Naive thymus-derived CD4-positive, alpha-beta T cell (primary cell): ENCODE measurements at places on chromosomes 12 and 14. TPM values are rescaled to one million over a fixed set of nuclear protein-coding genes. Genes with fewer than 3 reads are reported as not detected.

DNA sequence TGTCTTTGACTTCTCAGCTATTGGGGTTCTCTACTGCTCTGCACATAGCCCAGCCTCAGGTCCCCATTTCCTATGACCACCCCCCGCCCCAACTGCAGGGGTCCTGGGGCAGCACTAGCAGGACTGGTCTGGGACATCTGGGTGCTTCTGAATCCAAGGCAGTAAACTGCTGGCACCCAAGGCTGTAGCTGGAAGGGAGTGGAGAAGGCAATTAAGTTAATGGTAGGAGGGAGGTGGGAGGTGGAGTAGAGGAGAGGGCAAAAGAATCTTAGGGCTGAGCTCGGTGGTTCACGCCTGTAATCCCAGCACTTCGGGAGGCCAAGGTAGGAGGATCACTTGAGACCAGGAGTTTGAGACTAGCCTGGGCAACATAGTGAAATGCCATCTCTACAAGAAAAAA lies 11.5 kb downstream of the PLEK2 start:
- H3K27ac ChIP-seq, result no peak overlapping the region
- no peaks in the 10 kb centered on the region for H3K4me1 ChIP-seq
- no peaks in the 10 kb centered on the region for H3K27me3 ChIP-seq

DNA sequence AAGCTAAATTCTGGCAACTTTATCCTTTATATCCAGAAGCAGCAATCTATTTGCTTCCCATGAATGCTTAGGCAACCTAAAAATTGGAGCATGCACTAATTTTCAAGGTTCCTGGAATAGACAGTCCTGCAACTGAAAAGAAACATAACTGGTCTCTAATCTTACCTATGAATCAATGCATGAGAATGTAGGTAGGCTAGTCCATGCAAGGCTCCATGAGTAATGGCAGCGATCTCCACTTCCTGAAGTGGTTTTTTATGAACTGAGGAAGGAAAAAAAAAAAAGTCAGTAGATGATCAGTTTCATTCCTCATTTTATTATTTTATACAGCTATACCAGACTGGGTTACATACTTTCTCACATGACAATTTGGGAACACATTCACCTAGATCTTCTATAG lies 102.0 kb downstream of the PEBP1 start:
- H3K4me1 ChIP-seq, result no peaks in the 10 kb centered on the region
- no peak for DNase-seq

DNA sequence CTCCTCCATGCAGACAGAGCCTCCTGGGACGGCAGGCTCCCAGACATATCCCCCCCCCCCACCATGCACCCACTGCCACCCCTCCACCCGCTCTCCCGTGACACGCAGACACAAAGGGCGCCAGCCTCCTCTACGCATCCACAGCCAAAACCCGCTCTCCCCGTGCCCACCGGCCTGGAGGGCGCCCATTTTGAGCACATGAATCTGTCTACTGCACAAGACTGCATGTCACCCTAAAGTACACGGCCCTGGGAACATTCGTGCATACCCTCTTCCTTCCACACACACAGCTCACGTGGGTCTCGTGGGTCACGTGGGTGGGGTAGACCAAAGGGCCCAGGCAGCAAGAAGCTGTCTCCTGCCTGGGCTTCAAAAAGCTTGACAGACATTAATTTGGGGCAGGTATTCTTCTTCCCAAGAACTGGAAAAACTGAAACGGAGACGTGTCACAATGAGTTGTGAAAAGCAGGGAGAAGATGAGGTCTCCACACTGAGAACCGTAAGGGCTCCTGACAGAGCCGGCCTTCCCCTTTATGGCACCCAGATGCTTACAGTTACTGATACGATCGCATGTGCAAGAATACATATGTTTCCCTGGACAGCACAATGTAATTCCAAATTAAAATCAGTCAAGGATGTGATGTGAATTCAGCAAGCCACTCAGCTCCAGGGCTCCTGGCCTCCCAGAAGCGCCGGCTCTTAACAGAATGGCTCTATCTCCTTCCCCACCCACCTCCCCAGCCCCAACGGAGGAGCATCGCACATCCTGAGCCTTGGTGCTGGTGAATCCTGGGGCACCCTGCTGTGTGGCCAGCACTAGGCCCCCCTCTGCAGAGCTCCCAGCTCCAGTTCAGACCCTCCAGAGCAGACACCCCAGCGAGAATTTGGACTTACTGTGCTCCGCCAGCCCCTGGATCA lies 1.9 kb downstream of the TGFB3 start:
- no peak overlapping the region for H3K4me3 ChIP-seq
- no peak overlapping the region for H3K27ac ChIP-seq
- no peaks in the 10 kb centered on the region for H3K27me3 ChIP-seq

- H3K36me3 ChIP-seq, result no peaks in the 10 kb centered on the region
- no peak for DNase-seq
- H3K4me1 ChIP-seq, result peaks cover 4% of the 10 kb centered on the region
- peak within 1 kb of the TSS; percentile 57 for H3K4me3 ChIP-seq
- H3K27me3 ChIP-seq, result peaks cover 11% of the 10 kb centered on the region
These were observed at the start of gene FBLN5 for GRCh38 chr14:91947475-91948184. Gene FBLN5, minus strand, starts transcription at chr14:91947694. Its CDS starts 465 bp downstream, at chr14:91947229.

DNA sequence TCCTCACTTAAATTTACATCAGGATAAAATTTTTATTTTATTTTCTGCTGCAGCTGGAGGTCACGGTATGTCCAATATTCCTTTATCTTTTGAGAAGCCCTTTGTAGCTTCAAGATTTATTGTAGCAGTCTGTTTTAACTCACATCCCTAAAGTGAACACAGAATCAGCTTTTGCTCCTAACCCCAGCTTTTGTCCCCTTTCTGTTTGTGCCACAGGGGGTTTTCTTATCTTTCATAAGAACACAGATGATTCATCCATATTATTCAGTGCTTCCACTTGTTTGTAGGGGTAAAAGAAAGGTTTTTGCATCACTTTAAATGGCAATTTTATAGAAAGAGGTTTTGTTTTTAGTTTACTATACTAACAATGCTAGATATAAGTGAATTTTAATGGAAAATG lies 21.8 kb upstream of the PIK3C2G start:
- no peaks in the 10 kb centered on the region for H3K4me1 ChIP-seq
- H3K36me3 ChIP-seq, result no peaks in the 10 kb centered on the region
- no peaks in the 10 kb centered on the region for H3K27me3 ChIP-seq
- H3K27ac ChIP-seq, result no peak overlapping the region
- DNase-seq, result no peak

- H3K27me3 ChIP-seq, result no peaks in the 10 kb centered on the region
- H3K36me3 ChIP-seq, result no peaks in the 10 kb centered on the region
- DNase-seq, result no peak
- no peak overlapping the region for H3K4me3 ChIP-seq
These were observed 66.3 kb upstream of the ESRRB start for GRCh38 chr14:76309572-76310162.

GRCh38 chr14:94129758-94130414 lies 482 bp upstream of the IFI27L2 start:
- H3K27me3 ChIP-seq, result no peaks in the 10 kb centered on the region
- H3K4me3 ChIP-seq, result peak overlapping the region; percentile 84
- DNase-seq, result peak; percentile 43
- peak overlapping the region; percentile 65 for H3K27ac ChIP-seq

- DNase-seq, result no peak
- H3K36me3 ChIP-seq, result no peaks in the 10 kb centered on the region
- no peaks in the 10 kb centered on the region for H3K27me3 ChIP-seq
- H3K4me1 ChIP-seq, result no peaks in the 10 kb centered on the region
These were observed 305.7 kb upstream of the SSTR1 start for GRCh38 chr14:37901978-37902377.

- no peaks in the 10 kb centered on the region for H3K36me3 ChIP-seq
- H3K27me3 ChIP-seq, result no peaks in the 10 kb centered on the region
- H3K4me1 ChIP-seq, result no peaks in the 10 kb centered on the region
These were observed 18.9 kb downstream of the PLEKHH1 start for GRCh38 chr14:67551940-67552339.

GRCh38 chr12:127770118-127770517 lies 496.9 kb upstream of the TMEM132C start:
- no peak overlapping the region for H3K27ac ChIP-seq
- H3K4me3 ChIP-seq, result no peak overlapping the region
- no peaks in the 10 kb centered on the region for H3K36me3 ChIP-seq
- no peaks in the 10 kb centered on the region for H3K27me3 ChIP-seq
- H3K4me1 ChIP-seq, result no peaks in the 10 kb centered on the region
- no peak for DNase-seq

GRCh38 chr14:79278286-79278797 lies 933.0 kb downstream of the DIO2 start:
- H3K4me3 ChIP-seq, result no peak overlapping the region
- H3K27me3 ChIP-seq, result no peaks in the 10 kb centered on the region
- no peak for DNase-seq
- H3K27ac ChIP-seq, result no peak overlapping the region

GRCh38 chr14:55893705-55894104 lies 224.5 kb upstream of the PELI2 start:
- no peak for DNase-seq
- no peak overlapping the region for H3K4me3 ChIP-seq
- no peaks in the 10 kb centered on the region for H3K4me1 ChIP-seq
- no peak overlapping the region for H3K27ac ChIP-seq
- no peaks in the 10 kb centered on the region for H3K27me3 ChIP-seq

GRCh38 chr12:124573839-124574786 lies 6.7 kb upstream of the NCOR2 start:
- DNase-seq, result no peak
- H3K36me3 ChIP-seq, result no peaks in the 10 kb centered on the region
- H3K27ac ChIP-seq, result no peak overlapping the region

GRCh38 chr14:55721353-55721752 lies 141.3 kb downstream of the KTN1 start:
- H3K36me3 ChIP-seq, result no peaks in the 10 kb centered on the region
- no peak for DNase-seq
- no peak overlapping the region for H3K27ac ChIP-seq
- H3K27me3 ChIP-seq, result no peaks in the 10 kb centered on the region

DNA sequence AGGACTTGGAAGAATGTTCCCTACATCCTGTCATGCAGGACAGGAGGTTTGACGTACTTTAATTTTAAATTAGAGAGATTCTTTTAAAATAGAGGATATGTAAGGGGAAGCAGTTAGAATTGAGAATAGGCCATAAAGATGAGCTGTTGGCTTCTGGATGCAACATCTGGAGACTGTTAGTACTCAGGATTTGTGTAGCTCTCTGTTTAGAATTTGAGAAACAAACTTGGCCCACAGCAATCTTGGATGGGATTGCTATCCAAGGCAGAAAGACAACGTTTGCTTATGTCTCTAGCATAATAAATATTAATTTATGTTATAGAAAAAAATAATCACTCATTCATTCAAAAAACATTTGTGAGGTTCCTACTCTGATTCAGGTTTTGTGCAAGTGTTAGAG lies 398.4 kb upstream of the NOVA1 start:
- H3K27me3 ChIP-seq, result no peaks in the 10 kb centered on the region
- no peak for DNase-seq
- no peaks in the 10 kb centered on the region for H3K4me1 ChIP-seq
- H3K4me3 ChIP-seq, result no peak overlapping the region
- H3K27ac ChIP-seq, result no peak overlapping the region

GRCh38 chr14:58362798-58363412 lies 32.8 kb upstream of the TOMM20L start:
- H3K4me1 ChIP-seq, result no peaks in the 10 kb centered on the region
- DNase-seq, result peak; percentile 55
- H3K27me3 ChIP-seq, result no peaks in the 10 kb centered on the region
- peaks cover 67% of the 10 kb centered on the region for H3K36me3 ChIP-seq
- H3K27ac ChIP-seq, result no peak overlapping the region
- H3K4me3 ChIP-seq, result no peak overlapping the region

DNA sequence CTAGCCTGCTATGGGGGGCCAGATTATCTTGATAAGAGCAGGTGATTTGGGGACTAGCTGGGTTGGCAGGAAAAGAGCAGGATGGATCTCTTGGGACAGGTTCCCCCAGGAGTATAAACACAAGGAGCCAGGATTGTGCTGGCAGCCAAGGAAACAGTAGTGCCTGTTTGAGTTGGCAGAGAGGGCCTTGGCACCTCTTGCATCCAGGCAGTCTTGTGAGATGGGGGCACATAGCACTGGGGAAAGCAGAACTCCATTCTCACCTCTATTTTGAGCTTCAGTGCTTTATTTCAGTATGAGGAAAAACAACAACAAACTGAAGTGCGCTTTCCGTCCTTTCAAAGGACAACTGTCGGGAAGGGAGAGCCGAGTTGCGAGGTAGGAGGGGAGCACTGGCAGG lies 9.4 kb upstream of the UNC119B start:
- peaks cover 71% of the 10 kb centered on the region for H3K36me3 ChIP-seq
- no peak overlapping the region for H3K27ac ChIP-seq
- H3K4me1 ChIP-seq, result no peaks in the 10 kb centered on the region
- H3K4me3 ChIP-seq, result no peak overlapping the region
- DNase-seq, result no peak

DNA sequence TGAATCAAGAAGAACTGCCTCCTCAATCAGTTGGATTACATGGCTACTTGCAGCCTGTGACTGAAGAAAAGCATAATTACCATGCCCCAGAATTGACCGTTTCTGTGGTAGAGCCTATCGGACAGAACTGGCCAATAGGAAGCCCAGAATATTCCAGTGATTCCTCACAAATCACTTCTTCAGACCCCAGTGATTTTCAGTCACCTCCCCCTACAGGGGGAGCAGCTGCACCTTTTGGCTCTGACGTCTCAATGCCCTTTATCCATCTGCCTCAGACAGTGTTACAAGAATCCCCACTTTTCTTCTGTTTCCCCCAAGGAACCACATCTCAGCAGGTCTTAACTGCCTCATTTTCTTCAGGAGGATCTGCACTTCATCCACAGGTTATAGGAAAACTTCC lies 80.8 kb downstream of the RAD52 start:
- no peaks in the 10 kb centered on the region for H3K27me3 ChIP-seq
- H3K4me3 ChIP-seq, result no peak overlapping the region
- H3K4me1 ChIP-seq, result peaks cover 14% of the 10 kb centered on the region
- peaks cover 8% of the 10 kb centered on the region for H3K36me3 ChIP-seq
- DNase-seq, result no peak

GRCh38 chr12:101806265-101806664 lies 24.5 kb downstream of the GNPTAB start:
- no peak overlapping the region for H3K27ac ChIP-seq
- H3K4me1 ChIP-seq, result no peaks in the 10 kb centered on the region
- DNase-seq, result no peak
- H3K27me3 ChIP-seq, result no peaks in the 10 kb centered on the region
- H3K4me3 ChIP-seq, result no peak overlapping the region

DNA sequence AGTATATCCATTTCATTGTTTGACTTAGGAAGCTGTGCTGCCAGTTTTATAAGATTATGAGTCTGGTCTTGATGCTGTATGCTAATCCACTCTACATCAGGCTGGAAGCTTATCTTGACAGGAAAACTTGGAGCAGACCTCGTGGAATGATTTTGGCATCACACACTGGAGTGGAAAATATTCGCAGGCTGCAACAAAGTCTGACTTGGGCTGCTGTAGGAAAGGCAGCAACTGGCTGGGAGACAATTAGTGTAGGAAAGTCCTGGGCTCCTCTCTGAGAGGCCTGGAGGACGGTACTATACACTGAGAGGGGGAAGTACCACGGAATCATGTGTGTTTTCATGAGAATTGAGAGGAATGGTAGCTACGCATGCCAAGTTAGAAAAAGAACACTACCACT lies 383.7 kb downstream of the ETNK1 start:
- H3K4me1 ChIP-seq, result no peaks in the 10 kb centered on the region
- no peak overlapping the region for H3K4me3 ChIP-seq
- no peak for DNase-seq
- no peak overlapping the region for H3K27ac ChIP-seq
- no peaks in the 10 kb centered on the region for H3K27me3 ChIP-seq
- H3K36me3 ChIP-seq, result no peaks in the 10 kb centered on the region

Gene COL2A1
- not detected for polyA plus RNA-seq

Gene CCDC177
- not detected for polyA plus RNA-seq

Gene BHLHE41
- not detected for polyA plus RNA-seq

Gene SLC25A21
- not detected for polyA plus RNA-seq

Gene UNC79
- not detected for polyA plus RNA-seq

Gene PTCSC3
- not detected for polyA plus RNA-seq
